ENCODE measurements at places on chromosomes 2 and 18. TPM values are rescaled to one million over a fixed set of nuclear protein-coding genes. Genes with fewer than 3 reads are reported as not detected.

PLCL1 gene
- 9.2 TPM for total RNA-seq

CDH19 gene
- total RNA-seq: 1.5 TPM

SERPINB2 gene
- total RNA-seq: not detected

ABCG5 gene
- not detected for total RNA-seq

DNA sequence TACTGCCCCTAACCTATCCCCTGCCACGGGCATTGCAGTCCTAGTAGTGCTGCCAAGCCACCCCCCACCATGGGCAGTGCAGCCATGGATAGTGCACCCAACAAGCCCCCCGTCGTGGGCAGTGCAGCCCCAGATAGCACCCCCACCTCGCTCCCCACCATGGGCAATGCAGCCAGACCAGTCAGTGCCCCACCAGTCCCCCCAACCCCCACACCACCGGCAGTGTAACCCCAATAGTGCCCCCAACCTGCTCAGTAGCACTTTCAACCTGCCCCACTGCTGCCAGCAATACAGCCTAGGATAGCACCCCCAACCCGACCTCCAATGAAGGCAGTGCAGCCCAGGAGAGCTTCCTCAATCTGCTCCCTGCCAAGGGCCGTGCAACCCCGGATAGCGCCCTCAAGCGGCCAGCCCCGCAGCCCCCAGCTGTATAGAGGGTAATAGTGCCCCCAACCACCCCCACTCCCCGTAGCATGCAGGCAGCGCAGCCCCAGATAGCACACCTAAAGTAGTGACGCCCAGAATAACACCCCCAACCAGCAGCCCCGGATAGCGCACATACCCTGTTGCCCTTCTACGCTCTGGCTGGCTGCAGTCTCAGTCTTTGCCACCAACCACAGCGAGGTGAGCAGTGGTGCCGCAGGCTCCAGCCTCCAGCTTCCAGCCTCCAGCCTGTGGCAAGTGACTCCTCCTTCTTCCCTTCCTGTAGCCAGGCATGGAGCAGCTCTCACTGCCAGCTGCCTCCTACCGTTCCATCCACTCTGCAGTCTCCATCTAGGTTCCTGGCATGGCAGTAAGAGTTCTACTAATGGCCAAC lies 45.4 kb upstream of the ANKRD62 start:
- no peak for DNase-seq
- H3K4me3 ChIP-seq: no peak overlapping the region
- no peaks in the 10 kb centered on the region for H3K36me3 ChIP-seq
- no peaks in the 10 kb centered on the region for H3K27me3 ChIP-seq
- H3K4me1 ChIP-seq: no peaks in the 10 kb centered on the region

GRCh38 chr2:200509235-200509611 lies 645 bp downstream of the KCTD18 start:
- H3K36me3 ChIP-seq: no peaks in the 10 kb centered on the region
- peak overlapping the region; percentile 84 for H3K27ac ChIP-seq
- no peak for DNase-seq

DNA sequence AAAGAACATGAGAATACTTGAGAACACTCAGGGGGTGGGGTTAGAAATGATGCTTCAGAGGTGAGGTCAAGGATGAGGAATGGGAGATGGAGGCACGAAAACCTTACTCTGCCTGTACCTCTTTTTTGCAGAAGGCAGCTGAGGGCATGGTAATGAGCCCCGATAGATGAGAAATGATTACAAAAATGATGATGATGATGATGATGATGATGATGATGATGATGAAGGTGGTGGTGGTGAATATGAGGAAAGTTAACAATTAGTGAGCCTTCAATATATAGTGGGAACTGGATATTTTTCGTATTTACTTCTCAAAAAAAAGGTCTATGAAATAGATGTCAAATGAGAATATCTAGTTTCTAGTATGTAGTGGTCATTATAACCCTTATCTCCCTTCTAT lies 584.3 kb downstream of the EPHA4 start:
- no peak overlapping the region for H3K27ac ChIP-seq
- H3K27me3 ChIP-seq: no peaks in the 10 kb centered on the region
- no peaks in the 10 kb centered on the region for H3K36me3 ChIP-seq
- DNase-seq: no peak
- H3K4me1 ChIP-seq: no peaks in the 10 kb centered on the region
- no peak overlapping the region for H3K4me3 ChIP-seq

GRCh38 chr2:8281950-8282857 lies 399.7 kb upstream of the ID2 start:
- H3K4me1 ChIP-seq: no peaks in the 10 kb centered on the region
- DNase-seq: no peak
- no peak overlapping the region for H3K4me3 ChIP-seq

DNA sequence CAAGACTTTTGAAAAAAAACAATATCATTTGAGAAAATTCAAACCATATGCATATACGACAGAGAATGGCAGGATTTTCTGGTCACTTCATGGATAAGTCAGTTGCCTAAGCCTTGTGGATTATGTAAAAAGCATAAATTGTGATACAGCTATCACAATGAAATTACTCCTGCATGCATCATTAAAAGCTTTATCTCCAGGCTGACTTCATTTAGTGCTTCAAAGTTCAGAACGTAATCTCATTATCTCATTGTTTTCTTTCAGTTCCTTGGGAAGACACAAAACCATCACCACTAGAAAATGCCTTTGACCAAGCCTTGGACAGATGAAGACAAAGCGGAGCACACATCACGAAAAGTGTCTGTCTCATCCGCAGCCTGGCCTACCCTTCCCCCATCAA lies 57.0 kb downstream of the L3MBTL4 start:
- H3K27ac ChIP-seq: no peak overlapping the region
- H3K4me1 ChIP-seq: no peaks in the 10 kb centered on the region
- H3K27me3 ChIP-seq: no peaks in the 10 kb centered on the region

GRCh38 chr2:196168181-196168580 lies 3.2 kb downstream of the STK17B start:
- no peaks in the 10 kb centered on the region for H3K27me3 ChIP-seq
- no peak for DNase-seq
- no peak overlapping the region for H3K4me3 ChIP-seq
- no peak overlapping the region for H3K27ac ChIP-seq
- no peaks in the 10 kb centered on the region for H3K36me3 ChIP-seq
- peaks cover 13% of the 10 kb centered on the region for H3K4me1 ChIP-seq

- no peaks in the 10 kb centered on the region for H3K4me1 ChIP-seq
- H3K4me3 ChIP-seq: no peak overlapping the region
- H3K36me3 ChIP-seq: no peaks in the 10 kb centered on the region
- H3K27me3 ChIP-seq: peaks cover 6% of the 10 kb centered on the region
Observed at GRCh38 chr2:689237-689636, 12.0 kb upstream of the TMEM18 start.

DNA sequence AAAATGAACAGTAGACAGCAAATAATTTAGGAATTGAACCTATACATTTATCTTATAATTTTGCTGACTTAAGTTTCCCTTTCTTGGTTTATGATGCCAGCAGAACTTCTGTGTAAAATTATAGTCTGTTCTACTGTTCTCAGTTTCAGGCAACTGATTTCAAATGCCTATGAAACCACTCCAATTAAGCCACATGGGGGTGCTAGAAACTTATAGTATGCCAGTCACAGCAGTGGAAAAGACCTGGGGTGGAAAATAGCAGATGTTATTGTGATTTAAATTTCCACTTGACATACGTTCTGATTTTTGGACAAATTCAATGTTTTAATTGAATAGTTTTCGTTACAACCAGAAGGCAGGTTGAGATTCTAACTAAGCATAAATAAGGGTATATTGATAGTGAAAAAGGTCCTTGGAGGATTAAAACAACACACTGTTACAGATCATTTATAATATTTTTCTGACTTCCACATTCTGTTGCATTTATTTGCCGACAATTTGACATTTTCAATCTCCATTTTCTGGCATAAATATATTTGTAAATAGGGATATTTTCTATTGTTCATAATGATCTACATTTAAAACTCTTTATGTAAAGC lies 61.4 kb downstream of the CPS1 start:
- H3K36me3 ChIP-seq: no peaks in the 10 kb centered on the region
- no peaks in the 10 kb centered on the region for H3K27me3 ChIP-seq
- DNase-seq: no peak

DNA sequence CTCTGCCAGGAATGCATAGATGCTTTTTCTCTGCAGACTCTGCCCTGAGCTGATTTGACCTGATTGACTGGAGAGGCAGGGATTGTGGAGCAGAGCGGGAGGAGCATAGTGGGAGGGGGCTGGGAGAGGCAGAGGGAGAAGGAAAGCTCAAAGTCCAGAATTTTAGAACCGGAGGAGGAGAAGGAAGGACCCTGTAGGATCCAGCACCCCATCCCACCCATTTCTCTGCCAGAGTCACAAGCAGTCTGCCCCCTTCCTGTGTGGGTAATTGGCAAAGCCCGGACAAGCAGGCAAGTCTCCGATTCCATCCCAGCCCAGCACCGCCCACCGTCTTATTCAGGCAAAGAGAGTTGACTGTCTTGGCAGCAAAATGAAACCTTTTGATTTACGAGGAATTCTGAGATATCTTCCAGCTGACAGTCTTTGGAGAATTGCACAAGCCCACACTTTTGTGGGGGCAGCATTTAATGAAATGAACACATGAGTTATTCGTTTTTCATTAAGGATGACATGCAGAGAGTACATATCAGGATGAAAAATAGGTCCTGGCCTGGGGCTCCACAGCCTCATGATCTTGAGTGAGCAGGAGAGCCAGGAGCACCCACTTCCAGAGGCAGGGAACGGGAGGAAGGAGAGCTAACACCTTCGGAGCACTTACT lies 103.1 kb downstream of the MCFD2 start:
- H3K27me3 ChIP-seq: no peaks in the 10 kb centered on the region
- DNase-seq: peak; percentile 52
- H3K36me3 ChIP-seq: no peaks in the 10 kb centered on the region

GRCh38 chr2:45856391-45857274 lies 205.2 kb downstream of the PRKCE start:
- H3K36me3 ChIP-seq: no peaks in the 10 kb centered on the region
- no peak overlapping the region for H3K4me3 ChIP-seq
- H3K4me1 ChIP-seq: peaks cover 54% of the 10 kb centered on the region
- H3K27ac ChIP-seq: no peak overlapping the region
- H3K27me3 ChIP-seq: no peaks in the 10 kb centered on the region

DNA sequence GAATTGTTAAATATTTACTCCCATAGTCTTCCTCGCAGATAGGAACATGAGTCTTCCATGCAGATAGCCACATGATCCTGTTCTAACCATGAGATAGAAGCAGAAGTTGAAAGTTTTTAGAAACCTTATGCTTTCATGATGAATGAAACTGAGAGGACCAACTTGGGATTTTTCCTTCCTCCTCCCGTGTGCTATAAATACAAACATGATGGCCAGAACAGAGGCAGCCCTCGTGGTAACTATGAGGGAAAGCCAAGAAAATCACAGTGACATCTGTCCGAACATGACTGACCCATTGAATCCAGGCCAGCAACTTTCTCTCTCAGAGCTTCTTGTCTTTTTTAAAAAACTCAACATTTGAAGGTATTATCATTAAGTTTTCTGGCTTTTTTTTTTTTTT lies 78.5 kb downstream of the ACAA2 start:
- no peaks in the 10 kb centered on the region for H3K36me3 ChIP-seq
- no peak for DNase-seq
- no peaks in the 10 kb centered on the region for H3K27me3 ChIP-seq
- peaks cover 3% of the 10 kb centered on the region for H3K4me1 ChIP-seq
